ENCODE measurements at places on chromosomes 16 and 17. TPM values are rescaled to one million over a fixed set of nuclear protein-coding genes. Genes with fewer than 3 reads are reported as not detected.

GRCh38 chr17:50924800-50925199 lies 58.6 kb upstream of the TOB1 start:
- no peak for DNase-seq

DNA sequence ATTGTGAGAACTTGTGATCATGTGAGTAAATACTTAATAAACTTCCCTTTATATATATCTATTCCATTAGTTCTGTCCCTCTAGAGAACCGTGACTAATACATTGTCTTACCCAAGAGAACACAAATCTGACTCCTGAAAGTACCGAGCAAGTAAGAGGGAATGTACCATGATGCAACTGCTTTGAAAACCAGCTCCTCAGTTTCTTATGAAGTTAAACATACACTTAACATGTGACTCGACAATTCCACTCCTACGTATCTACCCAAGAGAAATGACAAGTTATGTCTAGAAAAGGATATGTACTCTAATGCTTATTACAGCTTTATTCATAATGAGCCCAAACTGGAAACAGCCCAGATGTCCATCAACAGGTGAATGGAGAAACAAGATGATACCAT lies 8.8 kb upstream of the GJD3 start:
- no peak for DNase-seq

DNA sequence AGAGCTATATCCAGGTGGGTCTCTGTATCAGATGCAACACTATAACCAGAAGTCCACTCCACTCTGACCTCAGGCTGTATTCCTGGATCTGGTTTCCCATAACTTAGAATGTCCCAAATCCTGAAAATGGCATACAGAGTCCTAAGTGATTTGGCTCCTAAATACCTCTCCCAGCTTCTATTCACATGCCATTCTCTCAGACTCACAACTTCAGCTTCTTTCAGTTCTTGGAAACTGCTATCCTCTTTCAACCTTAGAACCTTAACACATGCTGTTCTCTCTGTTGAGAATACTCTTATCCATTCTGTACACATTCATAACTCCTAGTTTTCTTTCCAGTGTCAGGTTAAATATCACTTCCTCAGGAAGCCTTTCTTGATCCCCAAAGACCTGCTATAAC lies 132.0 kb downstream of the BRIP1 start:
- DNase-seq: no peak

SLC12A3 gene
- polyA plus RNA-seq: 27.7 TPM

GABARAPL2 gene
- polyA plus RNA-seq: 174 TPM

ERBB2 gene
- polyA plus RNA-seq: 178 TPM

CANT1 gene
- polyA plus RNA-seq: 53.6 TPM

NKD1 gene
- polyA plus RNA-seq: 11.0 TPM
